CD4-positive, alpha-beta T cell treated with Interleukin-15 for 4 hours (primary cell): ENCODE measurements at places on chromosomes 7 and 10.

DNA sequence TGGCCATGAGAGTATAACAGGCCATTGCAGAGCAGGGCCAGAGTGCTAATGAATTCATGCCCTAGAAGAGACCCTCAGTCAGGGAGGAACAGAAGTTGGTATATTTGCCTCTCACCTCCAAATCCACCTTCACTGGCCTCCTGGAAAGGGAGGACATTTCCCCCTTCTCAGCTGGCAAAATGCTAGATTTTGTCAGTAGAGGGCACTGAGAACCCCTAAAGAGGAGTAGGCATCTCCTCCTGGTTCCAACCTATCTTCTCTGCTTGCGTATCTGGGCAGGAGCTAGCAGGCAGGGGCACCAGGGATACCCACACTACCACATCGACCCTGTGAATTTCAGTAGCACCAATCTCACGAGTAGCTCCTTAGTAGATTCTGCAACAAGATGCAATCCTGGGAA is 79.8 kb upstream of the GHITM start:
- no peak for DNase-seq

DNA sequence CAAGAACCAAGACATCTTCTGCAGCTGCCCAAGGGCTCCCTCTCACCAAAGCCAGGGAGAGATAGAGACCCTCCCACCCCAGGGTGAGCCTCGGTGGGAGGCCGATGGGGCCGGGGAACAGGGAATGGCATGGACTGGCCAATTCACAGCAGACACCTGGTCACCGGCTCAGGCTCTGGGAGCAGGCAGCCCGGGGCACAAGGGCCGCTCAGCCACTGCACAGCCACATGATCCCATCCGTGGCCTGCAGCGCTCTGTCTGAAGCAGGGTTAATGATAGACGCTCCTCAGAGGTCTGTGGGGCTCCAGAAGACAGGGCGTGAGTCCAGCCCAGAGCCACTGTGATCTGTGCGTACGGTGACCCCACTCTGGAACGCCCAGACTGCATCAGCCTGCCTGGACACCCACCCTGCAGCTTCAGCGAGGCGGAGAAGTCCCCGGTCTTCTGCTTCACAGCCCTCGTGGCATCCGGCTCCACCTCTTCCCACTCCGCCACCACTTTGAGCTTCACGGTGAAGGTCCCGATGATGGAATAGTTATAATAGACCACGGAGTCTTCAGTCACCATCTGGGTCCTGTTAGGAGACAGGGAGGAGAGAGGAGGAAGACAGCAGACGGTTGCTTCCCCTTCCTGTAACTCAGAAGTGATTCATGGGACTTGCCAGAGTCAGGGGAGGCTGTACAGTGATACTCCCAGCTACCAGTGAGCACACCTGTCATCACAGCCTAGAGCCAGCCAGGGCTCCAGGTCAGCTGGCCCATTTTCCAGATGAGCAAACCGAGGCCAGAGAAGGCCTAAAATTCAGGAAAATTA is 14.0 kb downstream of the TMEM130 start:
- no peak for DNase-seq

DNA sequence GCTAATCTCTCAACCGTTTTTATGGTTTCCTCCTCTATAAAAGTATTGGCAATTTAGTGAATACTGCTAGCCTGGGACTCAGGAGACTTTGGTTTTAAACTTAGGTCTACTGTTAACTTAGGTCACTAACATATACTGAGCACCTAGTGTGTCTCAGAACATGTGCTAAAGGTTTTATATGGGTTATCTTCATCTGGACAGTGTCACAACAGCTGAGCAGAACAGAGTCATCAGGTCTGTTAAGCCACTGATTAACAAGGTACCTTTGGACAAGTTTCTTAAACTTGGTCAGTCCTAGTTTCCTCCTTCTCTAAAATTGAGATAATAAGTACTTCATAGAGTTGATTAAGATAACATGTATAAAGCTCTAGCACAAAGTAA is 30.6 kb downstream of the NET1 start:
- no peak for DNase-seq

DNA sequence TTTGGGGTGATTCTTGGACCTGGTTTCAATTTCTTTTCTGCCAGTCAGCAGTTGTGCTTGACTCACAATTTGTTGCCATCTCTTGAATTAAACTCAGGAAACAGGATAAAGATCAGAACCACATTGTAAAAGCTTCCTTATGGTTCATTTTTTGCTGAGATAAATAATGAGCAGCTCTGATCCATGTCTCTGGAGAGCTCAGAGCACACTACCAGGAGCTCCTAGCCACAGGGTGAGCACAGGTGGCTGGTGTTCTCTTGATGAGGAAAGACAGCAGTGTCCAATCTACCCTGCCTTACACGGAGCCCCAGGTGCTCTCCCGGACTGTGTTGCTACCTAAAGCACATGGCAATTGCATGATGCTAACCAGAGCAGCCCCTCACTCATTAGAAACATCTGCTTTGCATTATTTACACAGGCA is 17.2 kb upstream of the FAM170B start:
- DNase-seq: no peak

DNA sequence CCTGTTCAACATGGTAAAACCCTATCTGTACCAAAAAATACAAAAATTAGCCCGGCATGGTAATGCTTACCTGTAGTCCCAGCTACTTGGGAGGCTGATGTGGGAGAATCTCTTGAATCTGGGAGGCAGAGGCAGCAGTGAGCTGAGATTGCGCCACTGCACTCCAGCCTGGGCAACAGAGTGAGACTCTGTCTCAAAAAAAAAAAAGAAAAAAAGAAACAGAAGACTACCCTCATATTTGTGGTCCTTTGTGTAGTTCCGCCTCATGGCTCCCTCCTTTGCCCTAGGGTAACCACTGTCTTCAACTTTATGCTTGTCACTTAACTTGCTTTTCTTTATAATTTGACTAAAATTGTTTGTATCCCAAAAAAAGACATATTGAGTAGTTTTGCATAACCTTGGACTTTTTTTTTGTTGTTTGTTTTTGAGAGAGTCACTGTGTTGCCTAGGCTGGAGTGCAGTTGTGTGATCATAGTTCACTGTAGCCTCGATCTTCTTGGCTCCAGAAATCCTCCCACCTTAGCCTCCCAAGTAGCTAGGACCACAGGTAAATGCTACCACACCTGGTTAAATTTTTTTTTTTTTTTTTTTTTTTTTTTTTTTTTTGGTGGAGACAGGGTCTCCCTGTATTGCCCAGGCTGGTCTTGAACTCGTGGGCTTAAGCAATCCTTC is 3.7 kb downstream of the ZNF487 start:
- no peak for DNase-seq

GRCh38 chr7:115019882-115020605 is 98.2 kb downstream of the MDFIC start:
- no peak for DNase-seq

DNA sequence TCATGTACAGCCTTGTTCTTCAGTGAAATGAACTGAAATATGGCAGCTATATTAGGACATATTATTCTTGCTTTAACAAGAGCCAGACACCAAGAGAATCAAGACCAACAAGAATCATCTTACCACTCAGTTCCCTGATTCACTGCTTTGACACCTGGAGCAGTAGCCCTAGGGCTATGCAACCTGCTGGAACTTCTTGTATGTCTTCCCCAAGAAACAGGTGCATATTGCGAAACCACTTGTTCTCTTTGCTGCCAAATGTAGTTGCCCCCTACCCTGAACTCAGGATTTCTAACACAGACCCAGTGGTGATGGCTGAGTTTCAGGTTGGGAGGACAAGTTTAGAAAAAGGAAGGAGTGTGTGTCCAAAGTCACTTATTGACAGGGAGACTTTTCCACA is 46.1 kb downstream of the WIPF3 start:
- DNase-seq: no peak

DNA sequence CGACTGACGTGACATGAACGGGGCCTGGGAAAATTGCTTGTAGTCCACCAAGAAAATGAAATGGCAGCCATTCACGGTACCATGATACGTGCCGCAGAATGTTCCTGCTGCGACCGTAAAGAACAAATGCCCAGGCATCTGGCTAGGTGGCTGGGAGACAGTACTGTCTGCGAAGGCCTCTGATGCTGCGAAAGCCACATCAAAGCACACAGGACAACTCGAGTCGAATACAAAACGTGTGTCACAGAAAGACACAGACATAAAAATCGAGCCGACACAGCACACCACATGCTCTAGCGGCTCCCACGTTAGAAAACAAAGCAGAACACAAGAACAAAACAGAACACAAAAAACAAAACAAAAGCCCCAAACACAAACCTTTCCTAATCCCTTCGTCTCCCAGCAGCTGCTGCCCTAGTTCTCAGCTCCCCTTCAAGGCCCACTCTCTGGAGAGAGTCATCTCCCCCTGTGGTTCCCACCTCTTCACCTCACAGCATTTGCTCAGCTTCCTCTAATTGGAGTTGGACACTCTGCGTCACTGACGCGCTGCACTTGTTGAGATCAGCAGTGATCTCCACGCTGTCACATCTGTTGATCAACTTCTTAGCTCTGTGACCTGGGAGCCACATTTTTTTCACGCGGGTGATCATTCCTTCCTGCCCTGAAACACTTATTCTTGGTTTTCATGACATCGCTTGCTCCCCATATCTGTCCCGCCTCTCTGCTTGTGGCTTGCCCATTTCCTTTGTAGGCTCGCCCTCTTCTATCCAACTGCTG is 112.2 kb downstream of the CLEC2L start:
- peak; percentile 21 for DNase-seq

DNA sequence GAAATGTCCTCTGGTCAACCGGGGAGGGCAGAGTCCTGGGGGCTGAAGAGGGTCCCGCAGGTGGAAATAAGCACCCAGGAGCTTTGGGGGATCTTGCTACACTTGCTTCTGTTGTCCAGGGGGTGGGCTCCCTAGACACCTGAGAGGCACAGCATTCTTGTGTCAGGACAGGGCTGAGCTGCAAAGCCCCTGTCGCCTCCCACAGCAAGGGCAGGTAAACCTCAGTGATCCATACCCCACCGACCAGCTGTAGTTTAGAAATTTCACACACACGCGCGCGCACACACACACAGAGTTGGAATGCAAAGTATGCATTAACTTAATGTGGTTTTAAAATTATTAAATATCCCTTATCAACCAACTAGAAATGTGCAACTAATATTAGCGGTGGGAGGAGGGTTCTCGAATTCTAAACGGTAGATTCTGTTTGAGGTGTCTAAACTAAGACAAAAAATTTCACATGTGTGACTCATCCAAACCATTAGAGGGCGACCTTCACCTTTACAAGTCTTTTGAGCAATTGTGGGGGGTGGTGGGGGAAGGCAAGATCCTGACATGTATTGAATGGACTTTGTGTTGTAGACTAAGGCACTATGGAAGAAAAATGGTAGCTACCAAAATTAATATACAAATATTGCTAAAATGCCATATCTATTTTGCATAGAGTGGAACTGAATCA is 34.3 kb upstream of the PTF1A start:
- no peak for DNase-seq

GRCh38 chr10:58781873-58782488 is 269.3 kb downstream of the BICC1 start:
- peak; percentile 20 for DNase-seq

DNA sequence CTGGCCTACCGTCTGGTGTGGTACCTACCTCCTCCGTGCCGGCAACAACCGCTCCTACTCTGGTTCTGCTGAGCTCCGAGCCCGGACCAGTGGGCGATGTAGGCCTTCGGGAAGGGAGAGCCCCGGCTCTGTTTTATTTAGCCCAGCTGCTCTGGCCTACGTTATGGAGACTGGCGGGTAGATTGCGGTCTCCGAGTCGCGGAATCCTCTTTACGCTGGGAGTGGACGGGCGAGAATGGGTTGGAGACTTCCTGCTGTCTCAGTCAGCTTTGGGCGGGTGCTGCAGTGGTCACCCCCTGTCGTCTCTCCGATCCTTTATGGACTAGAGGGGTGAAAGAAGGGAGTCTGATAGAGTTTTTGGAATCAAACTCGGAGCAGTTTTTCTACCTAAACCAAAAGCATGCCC is 406 bp downstream of the CBLL1 start:
- DNase-seq: no peak

DNA sequence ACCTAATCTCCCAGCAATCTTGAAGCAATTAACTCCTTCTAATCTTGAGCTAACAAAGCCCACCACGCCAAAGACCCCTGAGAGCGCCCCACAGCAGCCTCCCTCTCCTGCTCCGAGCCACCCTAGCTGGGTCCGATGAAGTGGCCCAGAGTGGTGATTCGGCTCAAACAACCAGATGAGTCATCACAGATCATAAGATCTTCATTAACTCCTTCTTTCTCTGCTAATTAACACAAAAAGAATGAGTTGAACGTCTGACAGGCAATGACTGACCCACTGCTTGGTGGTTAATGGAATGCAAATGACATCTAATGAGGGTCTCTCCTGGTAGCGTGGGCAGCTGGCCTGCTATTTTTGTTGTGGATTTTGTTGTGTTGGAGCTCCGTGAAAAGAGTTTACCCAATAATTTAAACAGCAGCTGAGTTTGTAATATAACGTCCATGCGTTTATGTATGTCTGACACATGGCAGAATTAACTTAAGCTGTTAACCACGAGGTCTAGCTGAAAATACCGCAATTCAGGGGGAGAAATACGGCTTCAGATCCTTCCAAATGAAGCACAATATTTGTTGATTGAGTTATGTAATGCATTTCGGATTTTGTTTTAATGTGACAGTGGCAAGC is 161.4 kb downstream of the RAB11FIP2 start:
- DNase-seq: no peak

GRCh38 chr10:31318854-31319601 is at the start of gene ZEB1:
Gene ZEB1, plus strand, starts transcription at chr10:31319216. Its CDS starts 19 bp downstream, at chr10:31319235.
- DNase-seq: peak; percentile 93

DNA sequence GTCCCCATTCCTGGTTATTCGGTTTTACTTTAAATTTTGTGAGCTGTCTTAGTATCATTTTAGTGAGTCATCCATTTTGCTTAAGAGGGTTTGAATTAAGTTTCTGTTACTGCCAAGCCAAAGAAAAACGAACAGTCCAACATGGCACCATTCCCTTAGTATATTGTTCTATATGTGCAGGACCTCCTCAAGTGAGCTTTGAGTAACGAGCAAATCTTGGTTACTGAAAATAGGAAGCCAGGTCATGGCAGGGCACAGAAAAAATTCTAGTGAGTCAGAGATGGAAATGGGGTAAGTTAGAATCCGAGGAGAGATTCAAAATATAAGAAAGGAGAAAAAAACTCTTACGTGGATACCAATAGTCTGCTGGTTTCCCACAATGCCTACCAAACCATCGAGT is 292.9 kb downstream of the BAMBI start:
- DNase-seq: no peak

DNA sequence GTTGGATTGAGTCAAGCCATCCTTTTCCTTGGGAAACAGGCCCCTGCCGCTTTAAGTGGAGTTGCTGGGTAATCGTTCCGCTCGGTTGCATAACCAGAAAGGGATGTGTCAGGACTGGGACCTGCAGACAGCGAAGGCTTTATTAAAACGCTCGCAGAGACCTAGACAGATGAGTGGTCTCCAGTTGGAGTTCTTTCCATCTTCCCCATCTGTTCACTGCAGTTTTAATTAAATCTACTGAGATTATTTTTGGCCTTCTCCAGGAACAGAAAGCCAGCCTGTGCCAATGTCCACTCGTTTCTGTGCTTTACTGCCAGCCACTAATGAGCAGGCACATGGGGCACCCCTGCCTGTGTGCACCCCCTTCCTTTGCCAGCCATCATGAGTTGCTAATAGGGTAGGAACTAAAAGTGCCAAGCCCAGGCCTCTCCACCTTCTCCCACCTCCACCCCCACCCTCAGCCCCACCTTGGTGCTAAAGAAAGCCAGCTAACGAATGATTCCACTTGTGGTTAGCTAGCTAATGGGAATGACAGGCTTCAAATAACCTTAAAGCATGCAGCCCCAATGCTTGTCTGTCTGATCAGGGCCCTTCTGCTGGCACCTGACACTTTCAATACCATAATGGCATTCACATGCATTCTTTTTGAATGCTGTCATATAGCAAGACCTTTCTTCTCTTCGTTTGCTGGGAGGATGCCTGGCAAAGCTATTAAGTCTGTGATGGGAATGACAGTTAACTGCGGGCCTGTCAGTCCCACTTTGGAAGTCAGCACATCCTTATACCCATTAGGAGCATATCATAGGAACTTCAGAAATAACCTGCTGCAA is 556.8 kb upstream of the GALNT17 start:
- no peak for DNase-seq
